ENCODE measurements at places on chromosomes 7 and 10.

DNA sequence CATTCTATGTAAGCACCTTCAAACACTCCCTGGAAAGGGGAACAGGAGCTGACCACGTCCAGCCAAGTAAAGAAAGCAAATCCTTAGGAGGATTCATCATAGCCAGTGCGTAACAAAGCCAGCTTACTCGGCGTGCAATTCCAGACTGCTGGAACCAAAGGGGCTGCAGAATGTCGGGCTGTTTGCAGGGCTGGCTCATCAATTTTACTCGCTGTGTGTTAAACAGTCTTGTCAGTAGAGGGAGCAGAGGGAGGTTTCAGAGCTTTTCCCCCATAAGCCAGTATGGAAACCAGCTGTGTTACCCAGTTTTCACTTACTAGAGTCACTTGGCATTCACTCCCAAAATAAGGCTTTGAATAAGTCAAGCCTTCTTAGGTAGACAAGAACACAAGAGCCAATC lies 127.1 kb downstream of the KMT2E start:
- DNase-seq, result no peak

GRCh38 chr7:45679516-45679915 lies 105.3 kb downstream of the ADCY1 start:
- no peak for DNase-seq

DNA sequence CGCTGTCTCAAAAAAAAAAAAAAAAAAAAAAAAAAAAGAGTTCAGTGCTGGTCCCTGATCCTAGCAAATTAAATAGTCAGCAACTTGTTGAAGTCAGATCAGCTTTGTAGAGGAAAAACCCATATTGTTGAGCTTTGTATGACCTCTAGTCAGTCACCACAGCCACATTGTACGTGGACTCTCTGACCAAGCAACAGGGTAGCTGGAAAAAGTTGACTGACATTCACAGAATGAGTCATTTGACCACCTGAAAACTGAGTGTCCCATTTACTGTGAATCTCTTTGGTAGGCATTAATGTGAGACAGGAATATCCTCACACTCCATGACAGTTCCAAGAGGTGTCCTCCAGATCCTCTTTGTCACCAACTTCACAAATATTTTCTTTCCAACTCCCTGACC lies 371.1 kb downstream of the LRRTM3 start:
- DNase-seq, result peak; percentile 31

- no peak for DNase-seq
Observed at GRCh38 chr7:46886669-46887374, 695.1 kb downstream of the TNS3 start.

DNA sequence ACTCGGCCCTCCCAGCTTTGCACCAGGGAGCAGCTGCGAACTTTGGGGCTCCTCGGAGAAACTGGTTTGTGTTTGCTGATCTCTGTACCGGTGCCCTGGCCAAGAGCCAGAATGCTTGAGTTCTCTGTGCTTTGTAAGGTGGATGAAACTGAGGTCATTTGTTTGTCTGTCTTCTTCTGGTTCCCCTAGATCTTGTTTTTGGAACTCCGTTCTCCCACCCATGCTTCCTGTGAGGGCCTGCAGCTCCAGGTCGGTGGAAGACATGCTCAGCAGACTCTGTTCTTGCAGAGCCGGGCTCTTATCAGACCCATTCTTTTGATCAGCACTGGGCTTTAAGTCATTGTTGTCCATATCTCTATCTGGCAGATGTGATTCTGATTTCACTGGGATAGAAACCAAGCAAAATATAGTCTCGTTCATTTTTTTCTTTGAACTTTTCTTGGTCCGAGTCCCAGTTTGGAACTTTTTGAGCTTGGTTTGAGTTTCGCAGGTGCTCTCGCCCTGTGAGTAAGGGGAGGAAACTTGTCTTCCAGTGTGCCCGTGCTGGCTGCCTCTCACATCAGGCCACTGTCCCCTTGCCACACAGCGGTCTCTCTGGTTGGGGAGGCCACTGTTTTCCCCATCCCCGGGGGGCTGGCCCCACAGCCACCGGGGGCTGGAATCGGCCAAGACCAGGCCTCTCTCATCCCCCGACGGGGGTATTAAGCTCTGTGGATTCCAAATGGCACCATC lies 31.2 kb downstream of the JCAD start:
- no peak for DNase-seq

DNA sequence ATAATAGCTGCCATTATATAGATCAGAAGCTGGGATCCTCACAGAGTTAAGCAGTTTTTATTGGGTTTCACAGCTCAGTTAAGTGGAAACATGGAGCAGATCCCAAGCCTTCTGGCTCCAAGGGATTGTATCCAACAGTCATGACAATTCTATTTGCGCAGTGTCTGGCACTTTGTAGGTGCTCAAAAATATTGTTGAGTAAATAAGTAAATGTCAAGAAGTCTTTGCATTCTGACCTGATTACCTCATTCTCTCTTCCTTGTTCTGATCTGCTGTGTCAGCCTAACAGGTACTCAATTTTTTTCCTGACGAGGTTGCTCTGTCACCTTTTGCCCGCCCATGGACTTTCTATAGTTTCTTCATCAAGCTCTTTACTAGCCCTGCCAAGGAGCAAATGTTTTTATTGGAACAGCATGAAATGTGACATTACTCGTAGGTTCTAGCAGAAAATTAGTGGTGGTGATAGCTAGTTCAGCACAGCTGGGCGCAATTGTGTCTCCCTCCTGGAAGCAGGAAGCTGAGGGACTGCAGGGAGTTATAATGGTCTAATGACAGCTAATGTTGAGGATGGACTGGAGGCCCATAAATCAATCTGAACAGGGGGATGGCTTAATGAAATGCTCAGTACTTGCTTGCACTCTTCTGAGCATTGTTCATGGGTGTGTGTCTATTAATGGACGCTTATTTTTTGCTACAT lies 680.2 kb downstream of the CCSER2 start:
- no peak for DNase-seq

DNA sequence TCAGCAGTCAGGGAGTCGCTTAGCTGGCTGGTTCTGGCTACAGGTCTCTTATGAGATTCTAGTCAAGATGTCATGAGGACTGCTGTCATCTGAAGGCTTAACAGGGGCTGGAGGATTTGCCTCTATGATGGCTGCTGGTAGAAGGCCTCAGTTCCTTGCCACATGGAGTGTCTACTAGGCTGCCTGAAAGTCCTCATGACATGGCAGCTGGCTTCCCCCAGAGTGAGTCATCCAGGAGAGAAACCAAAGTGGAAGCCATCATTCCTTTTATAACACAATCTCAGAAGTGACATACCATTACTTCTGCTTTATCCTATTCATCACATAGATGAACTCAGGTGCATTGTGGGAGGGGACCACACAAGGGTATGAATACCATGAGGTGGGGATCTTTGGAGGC lies 75.1 kb downstream of the EXOC6 start:
- DNase-seq, result no peak

DNA sequence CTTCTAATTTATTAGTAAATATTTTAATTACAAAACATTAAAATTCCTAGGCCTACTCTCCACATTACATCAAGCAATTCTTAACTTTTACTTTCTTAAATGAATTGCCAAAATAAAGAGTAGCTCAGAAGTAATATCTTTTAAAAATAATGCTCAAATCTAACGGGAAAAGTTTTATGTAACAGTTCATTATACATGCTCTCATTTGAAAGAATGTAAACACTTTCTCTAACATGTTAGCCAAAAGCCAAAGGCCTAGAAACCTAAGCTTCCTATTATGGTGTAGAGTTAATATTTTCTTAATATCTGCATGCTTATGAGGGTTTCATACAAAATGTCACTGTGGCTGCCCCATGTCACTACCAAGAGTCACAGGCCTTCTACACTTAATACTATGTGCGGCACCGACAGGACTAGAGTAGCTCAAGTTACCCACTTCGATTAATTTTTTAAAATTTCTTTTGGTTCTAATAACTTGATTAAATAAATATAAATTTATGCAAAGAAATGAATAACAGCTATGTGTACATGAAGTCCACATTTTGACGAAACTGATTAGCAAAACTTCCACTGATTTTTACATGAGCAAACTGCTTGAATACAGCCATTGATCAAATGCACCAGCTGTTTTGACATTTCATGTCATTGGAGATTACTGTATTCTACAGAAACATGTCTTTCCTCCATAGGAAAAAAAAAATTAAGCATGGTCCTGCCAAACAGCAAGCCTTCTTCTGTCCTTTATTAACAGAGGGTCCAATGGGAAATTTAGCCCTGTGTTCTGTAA lies 3.5 kb downstream of the COBL start:
- no peak for DNase-seq

DNA sequence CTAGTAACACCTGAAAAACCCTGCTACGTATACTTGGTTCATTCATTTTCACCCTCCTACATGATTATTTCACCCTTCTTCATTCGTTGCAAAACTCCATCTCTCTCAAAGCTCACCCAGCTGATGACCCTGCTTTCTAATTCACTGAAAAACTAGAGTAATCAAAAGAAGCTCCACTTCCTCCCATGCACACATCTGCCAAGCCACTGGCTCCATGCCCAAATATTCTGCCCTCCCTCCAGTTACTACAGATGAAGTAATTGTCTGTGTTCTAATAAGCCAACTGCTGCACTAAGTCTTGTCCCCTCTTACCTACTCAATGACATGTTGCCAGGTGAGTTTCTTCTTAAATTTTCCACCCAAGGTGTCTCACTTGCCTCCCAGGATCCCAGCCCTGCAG lies 96.9 kb upstream of the CCDC71L start:
- no peak for DNase-seq

GRCh38 chr7:127732306-127732705 lies 80.3 kb downstream of the SND1 start:
- DNase-seq, result no peak

- DNase-seq, result no peak
Observed at GRCh38 chr10:130787243-130787642, 524.3 kb downstream of the TCERG1L start.

GRCh38 chr10:34727595-34728033 lies 87.5 kb downstream of the PARD3 start:
- DNase-seq, result peak; percentile 41

DNA sequence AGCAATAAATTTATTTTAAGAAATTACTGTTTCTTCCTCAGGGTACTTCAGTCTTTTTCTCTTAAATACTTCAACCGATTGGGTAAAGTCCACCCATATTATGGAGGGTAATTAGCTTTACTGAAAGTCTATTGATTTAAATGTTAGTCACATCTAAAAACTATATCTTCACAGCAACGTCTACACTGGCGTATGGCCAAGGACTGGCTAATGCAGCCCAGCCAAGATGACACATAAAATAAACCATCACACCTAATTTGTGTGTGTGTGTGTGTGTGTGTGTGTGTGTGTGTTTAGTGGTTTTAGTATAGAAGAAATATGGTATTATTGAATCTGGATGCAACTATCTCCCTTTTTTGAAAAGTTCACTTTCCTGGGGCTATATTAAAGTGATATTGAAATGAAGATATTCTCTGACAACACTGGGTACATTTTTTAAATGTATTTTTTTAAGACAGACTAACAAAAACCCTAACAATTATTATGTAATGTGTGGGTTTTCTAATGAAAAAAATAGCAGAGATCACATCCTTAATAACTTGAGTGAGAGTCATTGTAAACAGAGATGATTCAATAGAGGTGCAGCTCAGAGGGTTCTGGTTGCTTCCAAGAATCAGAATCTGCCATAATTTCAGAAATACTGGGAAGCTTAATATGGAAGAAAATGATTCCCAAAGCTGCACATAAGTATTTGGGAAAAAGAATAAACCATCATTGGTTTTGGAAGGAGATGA lies 584.2 kb upstream of the MBL2 start:
- no peak for DNase-seq

DNA sequence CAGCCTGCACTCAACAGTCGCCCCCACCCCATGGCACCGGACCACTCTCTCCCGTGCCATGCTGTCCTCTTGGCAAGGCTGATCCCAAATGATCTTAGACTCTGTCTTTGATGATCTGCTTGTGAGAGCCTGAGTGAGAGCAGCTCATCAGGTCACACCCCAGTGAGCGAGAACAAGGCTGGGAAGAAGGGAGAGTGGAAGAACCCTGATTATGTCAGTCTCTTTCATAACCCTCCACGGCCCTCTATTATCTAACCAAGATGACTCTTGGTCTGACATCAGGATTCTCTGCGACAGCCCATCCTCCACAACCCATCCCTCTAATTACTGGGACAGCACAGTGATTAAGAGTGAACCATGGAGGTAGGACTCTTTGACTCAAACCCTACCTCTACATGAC lies 53.1 kb upstream of the C7orf33 start:
- DNase-seq, result peak; percentile 34

- no peak for DNase-seq
Observed at GRCh38 chr10:12847361-12847975, 154.0 kb downstream of the CCDC3 start.

DNA sequence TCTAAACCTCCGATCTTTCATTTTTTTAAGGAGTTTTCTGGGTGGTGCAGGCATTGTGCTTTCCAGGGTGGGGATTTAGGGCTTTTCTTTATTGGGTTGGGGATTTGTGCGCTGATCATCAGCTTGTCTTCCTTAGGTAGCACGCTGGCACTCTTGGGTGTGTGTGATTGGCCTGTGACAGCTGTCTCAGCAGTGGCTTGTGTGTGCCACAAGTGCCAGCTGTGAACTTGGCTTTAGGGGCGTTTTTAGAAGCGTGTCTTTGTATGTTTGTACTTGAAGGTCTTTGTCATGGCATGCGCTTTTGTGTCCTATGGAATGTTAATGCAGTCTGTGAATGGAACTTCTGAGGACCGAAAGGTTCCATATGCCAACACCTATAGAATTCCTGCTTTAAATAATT lies 788 bp downstream of the AKAP9 start:
- DNase-seq, result peak; percentile 31

DNA sequence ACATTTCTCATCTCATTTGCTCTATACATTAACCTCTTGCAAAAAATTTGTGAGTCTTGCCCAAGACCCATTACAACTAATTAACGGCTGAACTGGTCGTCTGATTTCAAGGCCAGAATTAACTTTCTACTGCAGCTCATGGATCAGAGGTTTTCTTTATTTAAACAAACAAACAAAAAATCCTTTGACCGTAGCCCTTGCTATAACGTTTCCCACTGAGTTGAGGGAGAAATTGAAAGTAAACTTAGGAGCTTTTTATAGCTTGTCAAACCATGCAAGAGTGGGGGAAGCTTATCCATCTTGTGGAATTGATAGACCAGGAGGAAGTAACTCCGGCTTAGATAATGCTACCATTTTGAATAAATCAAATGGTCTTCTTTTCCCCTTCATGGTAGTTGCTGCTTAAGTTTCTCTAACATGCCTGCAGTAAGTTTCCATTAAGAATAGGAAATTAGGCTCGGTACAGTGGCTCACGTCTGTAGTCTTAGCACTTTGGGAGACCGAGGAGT lies 3.3 kb downstream of the SRGN start:
- DNase-seq, result peak; percentile 22

DNA sequence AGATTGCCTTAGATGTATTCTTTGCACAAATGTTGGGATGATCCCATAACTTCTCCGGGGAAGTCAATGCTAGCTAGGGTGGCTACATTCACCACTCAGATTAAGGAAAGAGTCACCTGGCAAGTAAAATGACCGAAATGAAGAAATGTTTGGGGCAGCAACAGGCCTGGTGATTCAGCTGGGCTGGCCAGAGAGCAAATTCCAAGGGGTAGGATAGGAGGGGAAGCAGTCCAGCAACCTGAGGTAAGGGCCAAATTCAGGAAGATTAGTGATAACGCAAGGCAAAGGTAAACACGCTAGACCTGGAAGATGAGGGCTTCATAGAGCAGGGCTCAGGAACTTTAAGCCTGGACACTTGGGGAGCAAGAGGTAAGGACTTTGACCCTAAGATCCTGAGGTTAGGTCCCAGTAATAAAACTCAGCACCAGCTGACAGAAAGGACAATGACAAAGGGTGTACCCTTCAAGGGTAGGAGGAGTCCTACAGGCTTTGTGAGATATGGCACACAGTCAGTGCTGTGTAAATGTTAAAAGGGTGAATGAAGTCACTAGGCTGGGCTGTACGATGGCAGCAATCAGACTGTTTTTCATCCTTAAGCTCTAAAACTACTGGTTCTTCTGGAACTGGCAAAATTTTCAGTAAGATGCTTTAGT lies 22.7 kb upstream of the SMNDC1 start:
- DNase-seq, result no peak
